ENCODE measurements at places on chromosomes 16 and 17.

- no peak overlapping the region for H3K4me3 ChIP-seq
- H3K36me3 ChIP-seq = no peaks in the 10 kb centered on the region
- H3K27ac ChIP-seq = no peak overlapping the region
- H3K27me3 ChIP-seq = no peaks in the 10 kb centered on the region
- H3K4me1 ChIP-seq = no peaks in the 10 kb centered on the region
- no peak for DNase-seq
Observed at GRCh38 chr16:12184419-12184917, 207.9 kb downstream of the SNX29 start.

GRCh38 chr16:82499302-82499701, 127.5 kb upstream of the CDH13 start:
- no peaks in the 10 kb centered on the region for H3K27me3 ChIP-seq
- no peak overlapping the region for H3K27ac ChIP-seq
- H3K36me3 ChIP-seq = no peaks in the 10 kb centered on the region
- H3K4me1 ChIP-seq = no peaks in the 10 kb centered on the region

- DNase-seq = peak; percentile 50
- H3K27ac ChIP-seq = no peak overlapping the region
- peaks cover 2% of the 10 kb centered on the region for H3K27me3 ChIP-seq
- H3K4me3 ChIP-seq = no peak overlapping the region
- H3K4me1 ChIP-seq = no peaks in the 10 kb centered on the region
Observed at GRCh38 chr17:9181640-9182039, 160.3 kb downstream of the NTN1 start.

GRCh38 chr16:71811261-71811803, 2.7 kb upstream of the AP1G1 start:
- H3K4me3 ChIP-seq = peak overlapping the region; percentile 60
- DNase-seq = peak; percentile 93
- peak overlapping the region; percentile 71 for H3K27ac ChIP-seq

DNA sequence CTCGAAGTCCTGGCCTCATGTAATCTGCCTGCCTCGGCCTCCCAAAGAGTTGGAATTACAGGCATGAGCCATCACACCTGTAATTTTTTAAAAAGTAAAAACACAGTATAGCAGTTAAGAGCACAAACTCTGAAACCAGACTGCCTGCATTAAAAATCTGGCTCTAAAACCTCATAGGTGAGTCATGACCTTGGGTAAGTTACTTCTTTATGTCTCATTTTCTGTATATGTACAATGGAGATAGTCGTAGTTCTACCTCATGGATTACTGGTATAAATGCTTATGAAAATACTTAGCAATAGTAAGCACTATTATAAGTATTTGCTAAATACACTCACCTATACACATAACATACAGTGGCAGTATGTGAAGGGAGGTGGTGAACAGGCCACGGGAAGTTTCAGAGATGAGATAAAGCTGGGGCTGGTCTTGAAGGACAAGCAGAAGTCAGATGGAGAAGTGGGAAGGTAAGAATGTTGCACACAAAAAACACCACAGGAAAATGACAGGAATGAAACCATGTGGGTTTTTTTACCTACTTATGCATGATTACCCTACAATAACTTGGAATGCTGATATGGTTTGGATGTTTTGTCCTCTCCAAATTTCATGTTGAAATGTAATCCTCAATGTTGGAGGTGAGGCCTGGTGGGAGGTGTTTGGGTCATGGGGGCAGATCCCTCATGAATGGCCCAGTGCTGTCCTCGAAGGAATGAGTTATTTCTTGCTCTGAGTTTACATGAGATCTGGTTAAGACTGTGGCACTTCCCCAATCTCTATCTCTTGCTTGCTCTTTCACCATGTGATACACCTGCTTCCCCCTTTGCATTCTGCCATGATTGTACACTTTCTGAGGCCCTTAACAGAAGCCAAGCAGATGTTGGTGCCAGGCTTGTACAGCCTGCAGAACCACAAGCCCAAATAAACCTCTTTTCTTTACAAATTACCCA, 33.9 kb downstream of the ZNF652 start:
- H3K27me3 ChIP-seq = no peaks in the 10 kb centered on the region
- DNase-seq = no peak
- no peak overlapping the region for H3K27ac ChIP-seq
- no peaks in the 10 kb centered on the region for H3K36me3 ChIP-seq

Measured in common myeloid progenitor, CD34-positive (primary cell).